ENCODE measurements at places on chromosomes 6 and 20.

DNA sequence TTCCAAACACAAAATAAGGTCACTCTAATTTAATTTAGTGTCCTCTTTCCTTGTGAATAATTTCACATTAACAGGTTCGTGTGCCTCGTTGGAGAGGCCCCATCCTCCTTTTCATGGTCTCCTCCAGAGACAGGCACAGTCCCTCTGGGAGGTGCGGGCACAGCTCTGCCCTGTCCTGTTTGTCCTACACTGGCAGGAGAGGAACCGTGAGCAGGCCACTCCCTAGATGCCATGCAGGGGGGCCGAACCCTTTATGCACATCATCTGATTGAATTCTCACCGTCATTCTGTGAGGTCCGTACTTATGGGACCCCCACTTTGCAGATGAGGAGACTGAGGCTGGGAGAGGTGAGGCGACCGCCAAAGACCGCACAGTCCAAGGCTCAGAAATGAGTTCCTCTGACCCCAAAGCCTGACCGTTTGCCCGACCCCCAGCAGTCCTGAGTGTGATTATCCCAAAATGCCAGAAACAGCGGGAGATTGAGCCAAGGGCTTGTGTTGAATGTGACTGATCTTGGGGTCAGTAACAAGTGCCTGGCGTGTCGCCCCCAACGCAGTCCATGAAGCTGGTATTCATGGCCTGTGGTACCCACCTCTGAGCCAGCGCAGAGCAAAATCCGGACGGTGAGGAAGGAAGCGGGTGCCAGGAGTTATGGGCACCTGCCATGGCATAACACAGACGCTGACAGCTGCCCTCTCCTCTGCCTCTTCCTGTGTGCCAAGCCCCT, 43.5 kb downstream of the PMEPA1 start:
- DNase-seq, result no peak

DNA sequence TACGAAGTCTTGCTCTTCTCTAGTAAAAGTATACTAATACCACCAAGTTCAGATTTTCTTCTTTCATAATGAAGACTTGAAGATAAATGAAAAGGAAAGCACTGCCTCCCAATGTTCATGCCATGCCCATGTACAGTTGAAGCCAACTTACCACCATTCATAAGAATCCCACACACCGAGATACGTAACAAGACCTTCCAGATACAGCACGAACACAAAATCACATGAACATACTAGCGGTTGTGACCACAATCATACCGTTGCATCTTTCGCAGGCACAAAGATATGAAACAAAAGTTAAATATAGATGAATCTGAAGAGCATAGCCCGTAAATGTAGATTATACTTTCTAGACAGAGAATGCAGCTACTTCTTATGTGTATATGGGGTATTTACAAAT, 412.5 kb downstream of the CBLN4 start:
- no peak for DNase-seq

DNA sequence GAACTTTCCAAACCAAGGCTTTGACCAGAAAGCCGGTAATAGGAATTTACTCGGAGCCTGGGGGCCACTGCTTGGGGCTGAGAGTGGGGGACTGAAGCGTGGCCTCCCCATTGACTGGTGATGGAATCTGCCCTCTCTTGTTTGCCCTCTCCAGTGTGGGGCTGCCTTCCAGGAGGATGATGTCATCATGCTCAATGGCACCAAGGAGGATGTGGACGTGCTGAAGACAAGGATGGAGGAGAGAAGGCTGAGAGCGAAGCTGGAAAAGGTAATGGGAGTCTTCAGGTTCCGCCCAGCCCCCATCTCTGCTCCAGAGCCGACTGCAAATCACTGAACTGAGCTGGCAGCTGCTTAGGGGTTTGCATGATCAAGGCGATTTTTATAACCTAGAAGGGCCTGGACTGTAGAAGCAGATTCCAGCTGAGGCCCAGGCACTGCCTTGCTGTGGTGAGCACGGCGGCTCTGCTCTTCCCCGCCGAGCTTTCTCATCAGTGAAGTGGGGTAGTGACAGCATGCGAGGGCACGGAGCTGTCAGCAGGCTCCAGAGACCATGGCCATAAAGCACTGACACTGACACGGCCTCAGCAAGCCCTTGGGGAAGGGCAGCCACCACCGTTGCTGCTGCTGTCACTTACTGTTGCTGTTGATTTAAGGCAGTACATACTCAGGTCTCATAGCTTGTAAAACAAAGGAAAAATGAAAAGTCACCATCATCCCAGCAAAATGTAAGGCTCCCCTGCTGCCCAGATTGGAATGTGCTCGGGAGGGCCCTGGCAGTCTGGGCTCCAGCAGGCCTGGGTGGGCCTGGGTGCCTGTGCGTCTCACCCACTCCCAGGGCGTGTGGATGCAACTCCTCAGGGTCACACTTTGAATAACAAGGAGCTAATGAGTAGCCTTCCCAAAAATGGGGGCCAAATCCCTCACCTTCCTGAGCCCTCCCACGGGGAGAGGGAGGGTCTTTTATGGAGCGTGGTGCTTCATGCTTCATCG, 11.1 kb upstream of the FAM209A start:
- DNase-seq, result no peak

DNA sequence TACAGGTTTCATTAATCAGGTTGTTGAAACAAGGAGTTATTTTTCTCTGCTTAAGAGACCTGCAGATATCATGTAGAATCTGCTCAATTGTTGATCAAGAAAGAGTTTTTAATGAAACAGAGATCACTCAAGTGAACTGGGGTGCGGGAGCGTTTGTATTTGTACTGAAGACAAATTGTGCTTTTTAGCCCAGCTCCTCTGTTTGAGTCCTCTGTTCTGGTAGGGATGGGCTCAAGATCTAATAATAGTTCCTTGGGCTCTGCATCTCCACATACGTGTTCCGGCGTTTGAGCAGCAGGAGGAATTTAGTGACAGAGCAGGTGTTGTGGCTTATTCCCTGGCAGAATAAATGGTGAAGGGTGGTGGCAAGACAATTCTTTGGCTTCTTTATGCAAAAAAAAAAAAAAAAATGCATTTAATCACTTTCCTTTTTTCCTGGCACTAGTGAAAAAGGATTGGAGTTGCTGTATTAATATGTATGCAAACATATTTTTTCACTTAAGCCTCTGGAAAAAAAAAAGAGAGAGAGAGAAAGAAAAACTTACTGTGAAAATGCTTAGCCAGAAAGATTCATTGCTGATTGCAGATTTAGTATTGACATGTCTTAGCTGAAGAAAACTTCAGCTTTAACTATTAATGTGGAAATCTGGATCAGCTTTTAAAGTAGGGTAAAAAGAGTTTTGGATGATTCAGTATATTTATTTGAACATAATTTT, 4.0 kb downstream of the CITED2 start:
- DNase-seq, result no peak

- no peak for DNase-seq
These were observed 5.9 kb downstream of the RNF146 start for GRCh38 chr6:127272576-127272975.

DNA sequence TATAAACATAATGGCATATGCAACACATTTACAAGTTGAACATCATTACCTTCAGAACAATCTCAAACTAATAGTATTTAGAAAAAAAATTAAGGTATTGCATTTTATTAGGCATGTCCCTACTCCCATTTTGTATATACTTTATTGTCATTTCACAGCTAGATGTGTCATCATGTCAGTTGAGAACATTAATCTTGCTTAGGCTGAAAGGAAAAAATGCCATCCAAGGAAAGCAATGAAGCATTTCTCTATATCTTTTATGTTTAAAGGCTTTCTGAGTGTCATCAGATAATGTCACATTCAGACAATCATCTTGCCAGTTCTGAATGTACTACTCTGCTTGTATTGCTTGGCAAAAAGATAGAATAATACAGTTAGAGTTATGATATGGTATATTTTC, 228.8 kb upstream of the THEMIS start:
- DNase-seq, result no peak

- DNase-seq, result no peak
These were observed 6.3 kb downstream of the PPP1R3G start for GRCh38 chr6:5091210-5092069.

- no peak for DNase-seq
These were observed 167.4 kb downstream of the ZMYND8 start for GRCh38 chr20:47189060-47189459.

DNA sequence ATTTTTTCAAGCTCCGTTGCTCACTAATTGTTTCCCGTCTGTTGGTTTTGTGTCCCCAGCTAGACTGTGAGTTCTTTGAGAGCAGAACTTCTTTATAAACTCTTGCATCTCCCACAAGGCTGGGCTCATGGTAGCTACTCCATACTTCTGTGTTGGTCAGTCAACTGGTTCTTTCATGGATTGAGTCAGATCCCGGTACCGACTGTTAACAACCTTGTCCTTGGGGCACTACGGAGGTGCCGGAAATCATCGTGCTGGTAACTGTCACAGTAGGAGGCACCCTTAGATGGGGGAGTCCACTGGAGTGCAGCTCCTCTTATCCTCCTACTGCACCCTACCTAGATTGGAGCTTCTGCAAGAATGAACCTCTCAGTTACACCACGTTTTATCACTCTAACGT, 8.6 kb upstream of the STX16 start:
- DNase-seq, result no peak

DNA sequence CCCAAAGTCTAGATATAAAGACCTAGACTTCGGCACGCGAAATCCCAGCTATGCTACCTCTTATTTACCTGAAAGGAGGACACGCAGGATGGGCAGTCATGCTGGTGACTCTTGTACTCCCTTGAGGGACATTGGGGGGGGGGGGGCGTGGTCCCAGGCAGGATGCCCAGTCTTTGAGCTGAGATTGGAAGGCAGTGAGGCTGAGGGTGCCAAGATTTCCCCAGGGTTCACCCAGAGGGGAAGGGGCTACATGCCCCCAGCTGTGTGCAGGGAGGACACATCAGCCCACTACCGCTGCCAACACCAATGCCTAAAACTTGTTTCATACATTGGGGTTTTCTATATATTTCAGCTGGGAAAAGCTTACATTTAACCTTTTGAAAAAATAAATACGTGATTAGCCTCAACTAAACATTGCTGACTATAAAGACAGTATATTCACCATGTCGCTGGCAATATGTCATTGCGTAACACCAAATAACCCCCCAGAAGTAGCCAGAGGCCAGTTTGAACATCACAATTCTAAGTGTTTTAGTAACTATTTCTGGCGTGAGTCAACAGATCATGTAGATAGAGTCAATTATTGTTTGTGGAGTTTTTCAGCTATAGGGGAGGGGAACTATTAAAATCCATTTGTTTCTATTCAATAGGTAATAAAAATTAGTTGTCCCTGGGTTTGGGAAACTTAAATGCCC, 21.6 kb downstream of the MGME1 start:
- DNase-seq, result no peak

DNA sequence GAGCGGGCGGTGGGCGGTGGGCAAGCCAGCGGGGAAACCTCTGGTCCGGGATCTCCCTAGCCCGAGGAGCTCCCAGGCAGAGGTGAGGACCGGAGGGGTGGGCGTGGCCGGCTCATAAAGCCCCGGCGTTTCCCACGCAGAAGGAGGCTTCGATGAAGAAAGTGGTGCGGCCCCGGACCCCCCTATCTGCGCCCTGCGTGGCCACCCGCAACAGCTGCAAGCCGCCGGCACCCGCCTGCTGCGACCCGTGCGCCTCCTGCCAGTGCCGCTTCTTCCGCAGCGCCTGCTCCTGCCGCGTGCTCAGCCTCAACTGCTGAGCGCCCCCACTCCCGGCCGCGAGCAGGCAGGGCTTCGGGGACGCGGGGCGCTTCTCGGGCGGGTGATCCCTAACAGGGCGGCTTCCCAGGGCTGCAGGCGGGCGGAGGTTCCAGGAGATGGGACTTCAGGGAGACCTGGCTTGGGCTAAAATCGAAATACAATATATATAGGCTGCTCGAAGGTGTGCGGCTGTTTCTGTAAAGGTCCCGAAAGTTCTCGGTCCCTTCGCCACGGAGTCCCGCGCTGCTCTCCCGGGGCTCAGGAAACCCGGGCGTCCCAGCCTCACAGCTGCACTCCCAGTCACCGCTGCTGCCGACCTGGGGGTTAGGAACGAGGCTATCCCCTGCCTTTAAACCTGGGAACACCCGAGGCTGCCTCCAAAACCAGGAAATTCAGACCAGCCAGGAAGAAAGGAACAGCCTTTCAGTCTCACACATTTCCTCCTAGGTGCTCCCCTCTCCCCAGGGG, 27.8 kb downstream of the ASIP start:
- no peak for DNase-seq

DNA sequence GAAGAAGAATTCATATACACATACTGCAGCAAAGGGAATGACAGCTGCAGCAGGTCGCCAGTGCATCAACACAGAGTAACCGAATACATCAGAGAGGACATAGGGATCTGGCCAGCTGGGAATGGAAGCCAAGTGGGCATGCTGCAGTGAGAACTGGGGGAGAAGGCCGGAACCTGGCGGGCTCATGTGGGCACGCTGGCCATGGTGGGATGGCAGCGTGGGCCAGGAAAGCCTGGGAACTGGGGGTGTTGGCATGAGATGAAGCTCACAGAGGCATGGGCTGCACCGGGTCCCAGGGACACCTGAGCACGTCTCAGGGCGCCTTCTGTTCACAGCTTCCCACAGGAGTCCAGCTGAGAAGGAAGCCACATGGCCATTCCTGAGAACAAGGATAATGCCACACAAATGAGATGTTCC, 139.5 kb upstream of the AGPAT4 start:
- no peak for DNase-seq

DNA sequence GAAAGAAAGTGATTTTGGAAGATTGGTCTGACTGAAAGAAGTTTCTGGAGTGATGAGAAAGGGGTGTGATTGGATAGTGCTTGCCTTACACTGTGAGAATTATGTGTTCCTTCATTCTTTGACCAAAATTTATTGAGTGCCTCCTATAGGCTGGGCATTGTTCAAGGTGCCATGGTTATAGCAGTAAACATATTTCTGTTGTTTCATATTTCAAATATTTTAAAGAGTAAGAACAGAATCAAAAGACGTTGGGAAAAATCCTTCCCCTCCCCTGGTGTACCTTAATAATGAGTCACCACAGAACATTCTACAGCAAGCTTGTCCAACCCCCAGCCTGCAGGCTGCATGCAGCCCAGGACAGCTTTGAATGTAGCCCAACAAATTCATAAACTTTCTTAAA, 78.6 kb downstream of the GCLC start:
- no peak for DNase-seq

DNA sequence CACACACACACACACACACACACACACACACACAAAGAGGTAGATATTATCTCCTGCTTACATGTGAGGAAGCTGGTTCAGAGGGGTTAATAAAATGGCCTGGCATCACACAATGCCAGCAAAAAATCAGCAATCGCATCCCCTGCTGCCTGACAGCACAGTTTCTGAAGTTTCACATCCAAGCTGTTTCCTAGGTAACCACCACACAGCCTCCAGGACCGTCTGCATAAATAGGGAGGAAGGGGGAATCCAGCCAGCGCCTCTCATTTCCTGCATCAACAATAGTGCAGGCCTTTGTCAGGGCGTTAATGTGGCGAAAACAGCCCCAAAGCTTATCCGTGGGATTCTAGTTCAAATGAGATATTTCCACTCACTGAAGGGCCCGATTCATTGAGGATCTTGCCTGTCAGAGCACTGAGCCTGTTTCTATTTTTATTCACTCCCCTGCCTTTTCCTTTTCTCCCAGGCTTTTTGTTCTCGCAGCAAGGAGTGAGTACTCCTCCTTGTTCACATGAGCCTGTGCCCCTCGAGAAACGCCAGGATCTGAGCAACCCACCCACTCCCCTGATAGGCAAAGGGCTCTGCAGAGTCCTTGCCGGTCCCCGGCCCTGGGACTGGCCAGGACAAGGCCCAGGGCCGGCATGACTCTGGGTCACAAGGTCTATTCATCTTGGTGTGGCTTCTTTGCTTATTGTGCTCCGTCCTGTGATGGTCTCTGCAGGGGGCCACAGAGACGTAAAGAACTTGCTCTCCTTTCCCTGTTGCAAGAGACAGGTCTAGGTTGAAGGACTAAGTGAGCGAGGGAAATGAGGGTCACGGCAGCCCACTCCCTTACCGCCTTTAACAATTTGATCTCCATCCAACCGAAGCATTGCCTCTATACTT, 32.7 kb downstream of the TUBB2B start:
- DNase-seq, result peak; percentile 45

GRCh38 chr6:21856456-21856825, 262.9 kb downstream of the SOX4 start:
- no peak for DNase-seq
